NCI-H2081 treated with DMSO at 0.1 percent for 48 hours (cell line): ENCODE measurements at places on chromosomes 16 and 17.

GRCh38 chr17:3669085-3669347 is 404 bp downstream of the EMC6 start:
- DNase-seq = no peak

- DNase-seq = no peak
Measured at GRCh38 chr17:33944412-33944811, 310.7 kb upstream of the CCL2 start.

DNA sequence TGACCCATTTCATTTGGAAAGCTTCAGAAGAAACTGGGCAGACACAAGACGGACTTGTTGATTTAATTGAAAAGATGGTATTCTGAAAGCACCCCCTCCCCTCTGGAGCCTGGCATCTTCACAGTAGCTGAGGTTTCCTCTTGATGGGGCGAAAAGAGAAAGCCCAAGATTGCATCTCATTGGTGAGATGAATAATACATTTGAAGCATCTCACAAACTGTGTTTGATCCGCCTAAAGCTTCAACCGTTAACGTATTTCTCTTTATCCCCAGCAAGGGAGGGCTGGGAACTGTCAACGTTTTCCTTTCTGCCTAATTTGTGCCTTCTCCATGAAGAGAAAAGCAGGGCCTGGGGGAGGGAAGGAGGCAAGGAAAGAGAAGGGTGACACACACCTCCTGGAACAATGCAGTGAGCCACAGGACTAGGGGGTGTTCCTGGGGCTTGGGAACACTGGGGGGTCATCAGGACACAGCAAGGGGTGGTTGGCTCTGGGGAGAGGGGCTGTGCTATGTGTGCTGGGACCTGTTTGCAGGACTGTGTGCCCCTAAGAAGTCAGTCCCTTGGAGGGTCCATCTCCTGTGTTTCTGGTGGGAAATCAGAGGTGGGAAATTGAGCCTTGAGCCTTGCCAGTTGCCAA is 18.5 kb upstream of the PIPOX start:
- no peak for DNase-seq

GRCh38 chr16:89710709-89711564 is 9.4 kb upstream of the SPATA2L start:
- DNase-seq = no peak

GRCh38 chr16:23318639-23319038 is 16.5 kb downstream of the SCNN1B start:
- no peak for DNase-seq

GRCh38 chr16:11848842-11849241 is 2.5 kb downstream of the RSL1D1 start:
- DNase-seq = no peak

- DNase-seq = no peak
Measured at GRCh38 chr16:2532494-2533141, 1.4 kb upstream of the CEMP1 start.

DNA sequence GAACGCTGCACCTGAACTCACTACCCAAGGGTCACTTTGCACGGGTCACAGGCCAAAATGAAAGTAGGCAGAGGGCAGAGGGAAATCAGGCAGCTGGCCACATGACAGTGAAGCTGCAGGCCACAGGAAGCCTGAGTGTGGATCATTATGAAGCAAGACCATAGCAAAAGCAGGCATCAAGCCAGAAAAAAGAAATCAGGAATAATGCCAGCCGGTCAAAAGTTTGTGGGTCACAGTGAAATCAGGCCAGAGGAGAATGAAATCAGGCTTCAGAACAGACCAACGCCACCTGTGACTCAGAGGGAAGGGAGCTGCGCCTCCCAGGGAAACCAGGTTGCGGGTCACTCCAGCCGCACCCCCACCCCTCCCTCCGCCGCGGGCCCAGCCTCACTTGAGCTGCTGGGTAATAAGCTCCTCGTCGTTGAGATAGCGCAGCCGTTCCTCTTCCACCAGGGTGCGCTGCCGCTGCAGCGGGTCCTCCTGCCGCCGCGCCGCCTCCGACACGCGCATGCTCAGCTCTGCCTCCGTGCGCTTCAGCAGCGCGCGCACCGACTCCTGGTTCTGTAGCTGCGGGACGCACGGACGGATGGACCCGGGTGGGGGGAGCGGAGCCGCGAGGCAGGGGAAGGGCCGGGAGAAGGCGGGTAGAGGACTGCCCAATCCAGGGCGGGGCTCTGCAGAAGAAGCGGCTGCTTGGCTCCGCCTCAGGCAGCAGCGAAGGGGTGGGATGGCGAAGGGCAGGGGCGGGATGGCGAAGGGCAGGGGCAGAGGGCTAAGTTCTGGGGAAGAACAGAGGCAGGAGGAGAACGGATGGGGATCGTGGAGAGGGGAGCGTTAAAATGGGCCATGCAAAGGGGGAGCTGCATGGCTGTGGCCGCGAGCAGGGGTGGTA is 47.7 kb downstream of the SRCIN1 start:
- peak; percentile 92 for DNase-seq

GRCh38 chr16:52470585-52470984 is 76.4 kb downstream of the TOX3 start:
- no peak for DNase-seq

- DNase-seq = no peak
Measured at GRCh38 chr17:27978689-27979175, 63.7 kb upstream of the NLK start.

DNA sequence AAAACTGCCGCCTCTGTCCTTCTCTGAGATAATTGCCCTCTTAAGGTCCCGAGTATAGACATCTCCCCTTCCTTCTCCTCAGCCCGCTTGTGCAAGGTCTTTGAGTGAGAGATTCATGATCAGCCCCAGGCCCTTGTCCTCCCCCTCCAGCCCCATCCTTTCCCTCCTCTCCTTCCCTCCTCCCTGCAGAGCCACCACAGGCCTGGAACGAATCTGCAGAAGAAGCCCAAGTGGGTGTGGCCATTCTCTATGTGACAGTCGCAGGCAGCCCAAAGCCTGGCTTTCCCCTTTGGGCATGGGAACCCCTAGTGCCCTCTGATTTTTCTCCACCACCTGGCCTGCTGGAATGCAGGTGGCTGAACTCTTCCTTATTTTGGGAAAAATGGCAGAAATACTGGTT is 7.2 kb upstream of the NDRG4 start:
- no peak for DNase-seq

DNA sequence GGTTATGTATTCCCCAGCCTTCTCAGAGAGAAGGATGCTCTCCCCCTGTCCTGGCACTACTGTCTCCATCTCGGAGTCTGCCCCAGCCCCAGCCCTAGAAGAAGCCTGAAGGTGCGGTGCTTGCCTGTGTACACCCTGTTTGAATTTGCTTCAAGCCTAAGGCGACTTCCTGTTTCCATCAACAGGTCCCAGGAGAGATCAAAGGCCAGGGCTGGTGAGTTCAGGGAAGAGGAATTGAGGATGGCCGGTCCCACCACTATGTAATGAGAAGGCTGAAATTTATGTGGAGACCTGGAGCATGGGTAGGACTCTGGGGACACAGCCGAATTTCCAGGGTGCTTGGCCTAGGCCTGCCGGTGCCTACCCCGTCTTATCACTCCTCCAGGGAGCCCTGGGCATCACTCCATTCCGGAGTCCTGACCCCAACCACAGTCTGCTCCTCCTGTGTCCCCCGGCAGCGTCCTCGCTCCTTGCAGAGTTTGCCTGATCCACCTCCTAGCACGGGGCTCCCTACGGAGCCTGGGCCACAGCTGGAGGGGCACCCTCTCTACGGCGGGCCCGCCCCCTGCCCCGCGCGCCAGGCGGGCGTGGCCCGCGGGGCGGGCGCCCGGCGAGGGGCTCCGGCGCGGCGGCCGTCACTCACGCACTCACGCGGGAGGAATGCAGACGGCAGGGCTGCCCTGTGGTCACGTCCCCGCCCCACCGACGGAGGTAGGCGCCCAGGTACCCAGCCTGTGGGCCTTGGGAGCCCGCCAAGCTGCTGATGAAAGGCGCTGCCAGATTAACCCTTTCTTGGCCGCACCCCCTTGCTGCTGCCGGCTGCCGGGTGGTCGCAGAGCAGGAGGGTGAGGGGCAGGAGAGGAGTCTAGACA is 53.8 kb upstream of the TAC4 start:
- no peak for DNase-seq

DNA sequence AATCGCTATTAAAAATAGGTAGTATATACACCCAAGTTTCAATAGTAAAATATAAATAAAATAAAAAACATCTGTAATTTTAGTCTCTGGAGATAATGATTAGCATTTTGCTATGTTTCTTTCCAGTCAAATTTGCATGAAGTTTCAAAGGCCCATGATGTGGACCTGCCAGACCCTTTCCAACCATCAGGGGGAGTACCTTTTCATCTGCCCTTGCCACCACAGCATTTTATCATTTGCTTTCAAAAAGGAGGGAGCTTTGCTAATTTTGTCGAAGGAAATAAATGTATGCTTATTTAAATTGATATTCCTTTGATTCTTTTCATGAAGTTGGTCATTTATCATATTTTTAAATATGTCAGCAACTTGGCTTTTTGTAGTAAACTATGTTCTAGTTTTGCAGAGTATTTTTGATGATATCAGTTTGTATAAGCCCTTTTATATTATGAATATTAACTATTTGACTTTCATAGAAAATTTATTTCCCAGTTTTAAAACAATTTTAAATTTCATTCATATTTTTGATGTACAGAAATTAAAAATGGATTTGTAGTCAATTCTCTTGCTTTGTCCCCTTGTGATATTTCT is 115.2 kb upstream of the NETO2 start:
- DNase-seq = no peak

DNA sequence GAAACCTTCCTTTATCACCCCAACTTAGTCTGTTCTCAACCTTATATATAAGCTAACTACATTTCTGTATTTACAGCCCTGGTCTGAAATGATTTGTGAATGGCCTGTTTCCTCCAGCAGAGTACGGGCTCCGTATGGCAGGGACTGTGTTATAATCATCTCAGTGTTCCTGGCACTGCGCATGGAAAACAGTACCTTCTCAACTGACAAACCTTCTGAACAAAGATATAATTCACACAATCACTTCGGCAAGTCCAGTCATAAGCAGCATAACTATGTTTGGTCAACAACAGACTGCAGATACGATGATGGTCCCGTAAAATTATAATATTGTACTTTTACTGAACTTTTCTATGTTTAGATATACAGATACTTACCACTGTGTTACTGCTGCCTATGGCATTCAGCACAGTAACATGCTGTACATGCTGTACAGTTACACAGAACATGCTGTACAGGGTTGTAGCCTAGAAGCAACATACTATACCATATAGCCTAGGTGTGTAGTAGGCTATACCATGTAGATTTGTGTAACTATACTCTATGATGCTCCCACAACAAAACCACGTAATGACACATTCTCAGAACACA is 30.0 kb downstream of the ANKFY1 start:
- no peak for DNase-seq

DNA sequence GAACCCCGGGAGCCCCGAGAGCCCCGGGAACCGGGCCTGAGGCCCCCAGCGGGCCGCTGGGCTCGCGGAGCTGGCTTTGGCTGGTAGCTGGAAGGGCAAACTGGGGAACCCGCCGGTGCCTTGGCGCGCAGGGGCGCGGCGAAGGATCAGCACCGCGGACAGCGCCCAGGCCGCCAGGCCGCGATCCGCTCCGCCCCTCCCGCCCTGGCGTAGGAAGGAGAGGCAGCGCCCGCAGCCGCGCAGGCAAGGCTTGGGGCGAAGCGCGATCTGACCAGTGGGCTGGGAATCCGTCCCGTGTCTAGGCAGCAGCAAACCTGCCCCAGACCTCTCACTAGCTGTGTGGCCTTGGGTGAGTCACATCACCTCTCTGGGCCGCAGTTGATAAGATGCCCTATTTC is 331 bp upstream of the CCDC92B start:
- no peak for DNase-seq

- DNase-seq = no peak
Measured at GRCh38 chr17:81403671-81404534, 8.6 kb downstream of the BAHCC1 start.

GRCh38 chr16:1159973-1160772 is 7.3 kb downstream of the CACNA1H start:
- no peak for DNase-seq

GRCh38 chr17:81020767-81021497 is 14.0 kb upstream of the BAIAP2 start:
- no peak for DNase-seq

DNA sequence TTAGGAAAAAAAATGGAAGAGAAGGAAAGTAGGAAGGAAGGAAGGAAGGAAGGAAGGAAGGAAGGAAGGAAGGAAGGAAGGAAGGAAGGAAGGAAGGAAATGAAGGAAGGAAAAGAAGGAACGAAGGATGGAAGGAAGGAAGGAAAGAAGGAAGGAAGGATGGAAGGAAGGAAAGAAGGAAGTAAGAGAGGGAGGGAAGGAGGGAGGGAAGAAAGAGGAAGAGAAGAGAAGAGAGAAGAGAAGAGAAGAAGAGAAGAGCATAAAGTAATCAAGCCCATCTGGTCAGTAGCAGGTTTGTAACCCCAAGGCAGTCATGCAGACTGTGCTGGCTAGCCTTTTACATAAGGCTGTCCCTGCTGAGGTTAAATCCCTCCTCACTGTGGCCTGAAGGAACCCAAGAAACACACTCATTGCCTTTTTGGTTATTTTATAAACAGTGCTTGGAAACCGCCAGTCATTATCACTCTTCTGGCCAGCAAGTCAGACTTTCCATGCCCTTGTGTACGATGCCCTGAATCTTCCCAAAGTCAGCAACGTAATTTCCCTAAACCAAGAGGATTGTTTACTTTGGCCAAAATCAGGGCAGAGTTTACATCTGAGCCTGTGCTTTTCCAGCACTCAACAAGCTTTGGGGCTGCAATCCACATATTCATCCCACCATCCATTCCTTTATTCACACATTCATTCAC is 409.6 kb upstream of the MAF start:
- no peak for DNase-seq
